Stimulated activated CD4-positive, alpha-beta T cell treated with anti-CD3 and anti-CD28 coated beads, Interleukin-15, amount 100 ng/mL, for 24 hours (primary cell): ENCODE measurements at places on chromosomes 16 and 17.

- no peak for DNase-seq
Measured at GRCh38 chr17:34827008-34827407, 134.3 kb downstream of the CCT6B start.

DNA sequence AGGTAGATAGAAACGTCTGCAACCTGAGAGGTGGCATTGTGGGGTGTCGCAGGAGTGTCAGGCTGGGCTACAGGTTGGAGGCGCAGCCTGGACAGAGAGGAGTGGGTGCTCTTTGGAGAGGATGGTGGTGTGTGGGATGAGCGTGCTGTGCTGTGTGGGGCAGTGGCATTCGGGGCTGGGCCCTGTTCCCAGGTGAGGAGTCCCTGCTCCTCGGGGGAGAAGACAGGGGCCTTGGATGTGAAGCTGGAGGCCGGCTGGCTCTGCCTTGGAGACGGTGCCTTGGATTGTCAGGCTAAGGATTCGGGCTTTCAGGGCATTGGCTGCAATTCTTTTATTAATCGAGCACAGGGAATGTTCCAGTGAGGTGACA lies 69.3 kb downstream of the BANP start:
- DNase-seq: no peak

- DNase-seq: no peak
Measured at GRCh38 chr17:38657824-38658740, 16.7 kb downstream of the EPOP start.

DNA sequence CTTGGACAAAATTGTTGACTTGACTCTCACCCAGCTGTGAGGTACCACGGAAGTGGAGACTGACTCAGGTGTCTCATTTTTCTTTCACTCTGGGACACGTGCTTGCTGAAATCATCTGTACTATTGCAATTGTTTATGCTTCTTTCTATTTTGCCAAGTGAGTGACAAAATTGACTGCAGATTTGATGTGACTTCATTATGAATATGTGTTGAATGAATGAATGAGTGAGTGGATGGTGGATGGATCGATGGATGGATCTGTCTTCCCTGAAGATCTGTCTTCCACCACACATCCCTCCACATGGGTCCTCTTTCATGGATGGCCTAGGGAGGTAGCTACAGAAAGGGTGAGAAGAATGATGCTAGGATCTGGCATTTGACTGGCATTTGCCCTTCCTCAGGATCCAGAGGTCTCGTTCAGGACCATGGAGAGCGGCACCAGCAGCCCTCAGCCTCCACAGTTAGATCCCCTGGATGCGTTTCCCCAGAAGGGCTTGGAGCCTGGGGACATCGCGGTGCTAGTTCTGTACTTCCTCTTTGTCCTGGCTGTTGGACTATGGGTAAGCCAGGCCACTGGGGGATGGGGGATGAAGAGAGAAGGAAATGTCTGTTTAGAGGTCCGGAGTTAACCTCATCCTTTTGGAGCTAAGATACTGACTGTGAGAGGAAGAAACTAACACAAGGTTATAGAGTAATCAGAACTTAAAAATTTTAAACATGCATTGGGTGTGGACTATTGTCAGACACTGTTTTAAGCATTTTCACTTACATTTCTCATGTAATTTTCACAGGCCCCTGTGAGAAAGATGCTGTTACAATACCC lies 12.7 kb downstream of the SLC5A11 start:
- peak; percentile 65 for DNase-seq

DNA sequence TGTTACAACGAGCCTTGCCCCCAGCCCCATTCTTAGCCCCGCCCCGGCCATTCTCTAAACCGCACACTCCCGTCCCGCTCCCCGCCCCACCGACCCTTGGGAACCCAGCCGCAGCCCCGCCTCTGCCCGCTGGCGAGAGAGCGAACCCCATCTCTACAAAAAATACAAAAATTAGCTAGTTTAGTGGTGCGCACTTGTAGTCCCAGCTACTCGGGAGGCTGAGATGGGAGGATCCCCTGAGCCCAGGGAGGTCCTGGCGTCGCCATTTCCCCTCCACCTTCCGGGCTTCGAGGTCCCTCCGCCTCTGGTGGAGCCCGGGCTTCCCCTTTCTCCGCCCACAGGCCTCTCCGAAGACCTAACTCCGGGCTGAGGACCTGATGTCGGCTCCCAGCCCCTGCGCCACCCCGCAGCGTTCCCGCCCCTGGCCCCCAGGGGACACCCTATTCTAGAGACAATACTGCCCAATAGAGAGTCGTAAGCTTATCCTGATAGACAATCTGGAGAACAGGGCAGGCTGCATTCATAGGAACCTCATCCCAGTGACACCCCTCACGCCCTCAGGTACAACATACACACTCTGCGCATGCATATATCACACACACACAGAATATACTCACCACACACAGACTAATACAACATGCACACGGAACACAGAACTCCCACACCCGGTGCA lies 480 bp upstream of the PROCA1 start:
- peak; percentile 85 for DNase-seq

DNA sequence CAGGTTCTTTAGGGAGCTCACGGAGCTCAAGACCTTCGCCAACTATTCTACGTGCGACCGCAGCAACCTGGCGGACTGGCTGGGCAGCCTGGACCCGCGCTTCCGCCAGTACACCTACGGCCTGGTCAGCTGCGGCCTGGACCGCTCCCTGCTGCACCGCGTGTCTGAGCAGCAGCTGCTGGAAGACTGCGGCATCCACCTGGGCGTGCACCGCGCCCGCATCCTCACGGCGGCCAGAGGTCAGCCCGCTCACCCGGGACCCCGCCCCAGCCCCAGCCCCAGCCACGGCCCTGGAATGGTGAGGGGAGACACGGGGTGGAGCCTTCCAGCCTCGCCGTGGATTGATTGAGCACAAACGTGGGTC lies 13.5 kb downstream of the SARM1 start:
- DNase-seq: peak; percentile 29

DNA sequence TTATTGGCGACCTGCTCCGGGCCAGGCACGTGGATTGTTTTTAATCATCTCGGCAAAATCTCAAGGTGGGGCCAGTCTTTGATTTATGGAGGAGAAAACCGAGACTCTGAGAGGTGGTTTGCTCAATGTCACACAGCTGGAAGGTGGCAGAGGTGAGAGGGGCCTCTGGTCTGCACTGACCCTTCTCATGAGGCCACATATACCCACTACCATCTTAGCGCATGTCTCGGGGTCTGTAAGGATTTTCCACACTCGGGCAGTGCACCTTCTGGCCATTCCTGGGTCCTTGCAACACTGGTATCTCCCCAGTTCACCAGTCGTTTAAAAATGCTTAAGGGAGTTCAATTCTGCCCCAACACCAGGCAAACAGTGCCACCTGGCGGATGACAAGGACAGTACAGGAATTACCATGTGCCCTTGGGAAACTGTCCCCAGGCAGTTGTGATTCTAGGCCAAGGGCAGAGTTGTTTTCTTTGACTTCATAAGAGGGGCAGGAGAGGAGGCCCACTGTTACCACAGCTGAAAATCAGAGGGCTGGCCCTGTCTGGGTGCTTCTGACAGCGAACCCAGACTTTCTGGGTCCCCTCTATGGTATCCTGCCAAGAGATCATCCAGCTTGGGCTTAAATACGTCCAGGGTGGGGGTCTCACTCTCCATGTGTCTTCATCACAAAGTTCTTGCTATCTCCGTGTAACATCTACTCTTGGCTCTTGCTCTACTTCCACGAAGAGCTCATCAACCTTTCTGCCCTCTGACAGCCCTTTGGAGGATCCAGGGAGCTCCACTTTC lies 39.4 kb upstream of the RAI1 start:
- DNase-seq: peak; percentile 86

- no peak for DNase-seq
Measured at GRCh38 chr17:71315568-71315967, 805.3 kb upstream of the SOX9 start.

GRCh38 chr17:51933647-51934046 lies 224.9 kb downstream of the CA10 start:
- no peak for DNase-seq

DNA sequence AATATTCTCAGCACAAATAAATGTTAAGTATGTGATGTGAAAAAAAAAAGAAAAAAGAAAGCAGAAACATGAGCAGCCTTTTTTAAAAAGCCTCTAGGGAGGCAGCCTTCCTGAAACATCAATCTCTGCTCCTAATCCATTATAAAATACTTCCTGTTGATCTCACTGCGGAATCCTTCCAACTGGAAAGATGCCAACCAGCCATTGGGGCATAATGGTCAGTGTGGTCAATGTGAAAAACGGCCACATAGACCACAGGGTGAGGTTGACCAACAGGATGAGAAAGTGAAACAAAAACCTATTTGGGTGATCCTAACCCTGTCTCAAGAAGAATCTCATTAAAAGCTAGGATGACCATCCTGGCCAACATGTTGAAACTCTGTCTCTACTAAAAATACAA lies 26.1 kb upstream of the ABCA8 start:
- no peak for DNase-seq

GRCh38 chr16:57969451-57970123 lies 1.3 kb downstream of the CNGB1 start:
- DNase-seq: no peak

DNA sequence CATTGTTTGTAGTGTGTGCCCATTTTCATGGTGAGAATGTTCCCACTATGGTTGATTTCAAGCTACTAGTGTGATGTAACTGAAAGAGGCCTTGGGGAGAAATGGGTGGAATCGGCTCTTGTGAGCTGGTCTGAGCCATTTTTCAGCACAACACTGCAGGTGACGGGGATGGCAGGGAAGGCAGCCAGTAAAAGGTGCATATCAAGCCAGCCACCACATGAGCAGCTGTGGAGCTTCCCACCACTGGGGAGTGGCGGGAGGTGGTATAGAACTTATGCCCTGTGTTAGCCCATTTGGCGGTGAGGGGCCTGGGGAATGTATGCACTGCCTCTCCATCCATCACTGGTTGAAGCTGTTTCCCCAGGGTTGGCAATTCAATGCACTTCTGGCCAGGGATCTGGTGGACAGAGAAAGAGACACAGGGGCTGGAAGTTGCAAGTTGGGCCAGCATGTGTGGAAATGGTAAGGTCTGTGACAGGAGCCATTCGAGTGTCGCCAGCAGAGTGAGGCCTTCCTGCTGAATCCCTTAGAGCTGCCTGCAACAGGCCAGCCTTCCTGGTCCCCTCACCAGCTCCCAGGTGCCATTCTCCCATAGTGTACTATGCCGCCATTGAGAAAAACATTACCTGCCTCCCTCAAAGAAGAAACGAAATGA lies 31.7 kb upstream of the BRD7 start:
- no peak for DNase-seq

DNA sequence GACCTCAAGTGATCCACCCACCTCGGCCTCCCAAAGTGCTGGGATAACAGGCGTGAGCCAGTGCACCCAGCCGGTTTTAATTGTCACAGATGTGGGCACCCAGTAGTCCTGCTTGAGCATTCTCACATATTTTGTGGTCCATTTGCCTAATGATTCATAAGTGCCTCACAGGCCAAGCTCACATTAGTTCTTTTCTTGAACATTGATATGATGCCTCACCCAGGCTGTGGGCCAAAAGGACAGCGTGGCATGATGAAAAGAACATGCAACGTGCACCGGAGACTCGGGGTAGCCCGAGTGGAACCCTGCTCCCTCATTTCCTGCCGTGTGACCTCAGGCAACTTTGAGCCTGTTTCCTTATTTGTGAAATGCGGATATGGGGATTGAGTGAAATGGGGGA lies 181.9 kb downstream of the SNX29 start:
- DNase-seq: no peak

DNA sequence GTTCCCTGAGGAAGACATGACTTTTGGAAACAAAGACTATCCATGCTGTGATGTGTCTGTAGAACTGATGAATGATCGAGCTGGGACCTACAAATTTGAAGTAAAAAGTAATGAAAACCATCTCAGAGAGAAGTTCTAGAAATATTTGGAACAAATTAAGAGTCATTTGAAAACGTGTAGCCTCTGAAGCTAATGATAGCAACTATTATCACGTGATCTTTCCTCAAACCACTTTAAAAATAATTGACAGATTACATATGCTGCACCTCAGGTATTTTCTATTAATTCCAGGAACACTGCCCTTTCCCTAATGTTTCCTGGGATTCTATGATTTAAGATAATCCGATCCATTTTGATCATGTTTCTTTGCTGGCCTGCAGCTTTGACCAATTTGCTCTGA lies 990.3 kb downstream of the CDH8 start:
- no peak for DNase-seq

- DNase-seq: peak; percentile 59
Measured at GRCh38 chr16:2250652-2251295, 613 bp downstream of the ECI1 start.

DNA sequence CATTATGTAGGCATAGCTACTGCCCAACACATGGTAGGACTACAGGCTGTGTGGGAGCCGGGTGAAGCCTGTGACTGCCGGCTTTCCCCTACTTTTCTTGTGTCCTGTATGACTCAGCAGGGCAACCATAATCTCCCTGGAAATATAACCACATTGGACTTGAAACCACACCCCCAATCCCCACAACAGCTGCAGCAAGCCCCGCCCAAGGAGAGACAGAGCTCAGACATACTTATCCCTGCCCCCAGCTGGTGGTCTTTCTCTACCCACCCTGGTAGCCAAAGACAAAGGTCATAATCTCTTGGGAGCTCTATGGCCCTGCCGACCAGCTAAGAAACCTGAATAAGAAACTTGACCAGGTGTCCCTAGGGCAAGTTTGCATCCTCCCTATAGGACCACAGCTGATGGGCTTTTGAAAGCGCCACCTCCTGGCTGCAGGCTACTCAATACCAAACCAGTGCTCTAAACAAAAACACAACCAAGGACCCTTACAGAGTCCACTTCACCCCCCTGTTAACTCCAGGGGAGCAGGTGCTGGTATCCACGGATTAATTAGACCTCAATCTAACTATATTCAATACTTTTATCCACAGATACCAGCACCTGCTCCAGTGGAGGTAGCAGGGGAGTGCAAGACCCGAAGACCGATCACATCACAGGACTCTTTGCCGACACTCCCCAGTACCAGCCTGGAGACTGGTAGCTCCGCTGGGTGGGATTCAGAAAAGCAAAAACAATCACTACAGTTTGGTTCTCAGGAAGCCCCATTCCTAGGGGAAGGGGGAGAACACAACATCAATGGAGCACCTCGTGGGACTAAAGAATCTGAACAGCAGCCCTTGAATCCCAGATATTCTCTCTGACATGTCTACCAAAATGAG lies 91.2 kb downstream of the IRX5 start:
- DNase-seq: no peak

DNA sequence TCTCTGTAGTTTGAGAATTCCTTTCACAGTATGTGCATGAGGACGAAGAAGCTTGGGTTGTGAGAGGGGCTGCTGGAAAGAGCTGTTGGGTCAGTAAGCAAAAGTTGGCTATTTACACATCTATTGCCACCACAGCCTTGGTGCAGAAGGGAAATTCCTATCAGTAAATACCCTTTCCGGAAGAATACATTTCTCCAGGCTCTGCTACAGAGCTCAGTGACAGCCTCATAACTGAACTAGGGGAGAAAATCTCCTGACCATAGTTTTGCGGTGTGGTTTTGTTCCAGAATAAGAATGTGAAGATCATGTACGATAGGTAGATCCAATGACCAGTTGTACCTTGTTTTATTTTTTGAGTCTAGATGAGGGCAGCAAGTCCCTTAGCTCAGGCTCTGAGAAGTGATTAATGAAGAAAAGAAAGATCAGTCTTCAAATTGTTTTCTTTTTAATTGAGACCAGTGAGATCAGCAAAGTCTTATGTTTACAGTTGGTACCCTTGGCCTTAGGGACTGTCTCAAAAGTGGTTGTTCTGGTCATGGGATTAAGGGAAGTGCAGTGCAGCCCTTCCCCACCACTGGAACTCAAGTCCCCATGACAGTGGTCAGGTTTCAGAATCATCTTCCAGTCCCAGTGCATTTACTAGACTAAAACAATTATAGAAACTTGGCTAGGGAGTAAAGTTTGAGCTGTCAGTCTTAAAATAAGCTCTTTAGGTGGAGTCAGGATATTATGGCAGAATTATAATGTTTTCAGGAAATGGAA lies 123.5 kb downstream of the PHKB start:
- DNase-seq: no peak
